ENCODE measurements at places on chromosomes 16 and 17. TPM values are rescaled to one million over a fixed set of nuclear protein-coding genes. Genes with fewer than 3 reads are reported as not detected.

Gene TP53TG3
- polyA plus RNA-seq, result 0.88 TPM

Gene TERB1
- not detected for polyA plus RNA-seq

Gene KRTAP9-8
- not detected for polyA plus RNA-seq

Gene NPIPB8
- not detected for polyA plus RNA-seq

Gene TMEM97
- polyA plus RNA-seq, result 1.8 TPM

Gene CSHL1
- polyA plus RNA-seq, result not detected

GRCh38 chr17:80124351-80124981 lies 22.5 kb downstream of the EIF4A3 start:
- no peak for DNase-seq

DNA sequence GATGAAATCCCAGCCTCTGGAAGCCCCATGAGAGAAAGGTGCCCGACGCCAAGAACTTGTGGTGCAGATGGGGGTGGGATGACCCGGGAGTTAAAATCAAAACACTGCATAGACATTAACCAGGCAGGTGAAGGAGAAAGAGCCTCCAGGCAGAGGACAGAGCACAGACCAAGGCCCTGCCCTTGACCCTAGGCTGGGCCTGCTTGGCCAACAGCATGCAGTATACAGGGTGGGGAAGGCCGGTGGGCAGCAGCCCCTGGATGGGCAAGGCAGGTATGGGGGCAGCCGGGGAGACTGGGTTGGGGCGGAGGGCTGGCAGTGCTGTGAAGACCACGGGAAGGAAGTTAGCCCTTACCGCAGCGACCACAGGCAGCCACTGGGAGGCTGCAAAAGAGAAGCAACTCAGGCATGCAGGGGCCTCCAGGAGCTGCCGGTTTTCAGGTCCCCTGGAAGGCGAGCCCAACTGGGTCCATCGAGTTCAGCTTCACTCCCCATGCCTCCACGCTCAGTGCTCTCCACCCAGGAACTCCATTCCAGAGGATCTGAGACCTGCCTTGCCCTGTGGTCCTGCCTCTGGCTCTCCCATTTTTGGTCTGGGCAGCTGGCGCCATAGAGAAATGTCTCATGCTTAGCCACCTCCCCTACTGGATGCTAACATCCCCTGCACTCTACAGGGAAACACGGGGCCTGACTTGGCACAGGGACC lies 81.2 kb downstream of the C16orf95 start:
- no peak for DNase-seq

DNA sequence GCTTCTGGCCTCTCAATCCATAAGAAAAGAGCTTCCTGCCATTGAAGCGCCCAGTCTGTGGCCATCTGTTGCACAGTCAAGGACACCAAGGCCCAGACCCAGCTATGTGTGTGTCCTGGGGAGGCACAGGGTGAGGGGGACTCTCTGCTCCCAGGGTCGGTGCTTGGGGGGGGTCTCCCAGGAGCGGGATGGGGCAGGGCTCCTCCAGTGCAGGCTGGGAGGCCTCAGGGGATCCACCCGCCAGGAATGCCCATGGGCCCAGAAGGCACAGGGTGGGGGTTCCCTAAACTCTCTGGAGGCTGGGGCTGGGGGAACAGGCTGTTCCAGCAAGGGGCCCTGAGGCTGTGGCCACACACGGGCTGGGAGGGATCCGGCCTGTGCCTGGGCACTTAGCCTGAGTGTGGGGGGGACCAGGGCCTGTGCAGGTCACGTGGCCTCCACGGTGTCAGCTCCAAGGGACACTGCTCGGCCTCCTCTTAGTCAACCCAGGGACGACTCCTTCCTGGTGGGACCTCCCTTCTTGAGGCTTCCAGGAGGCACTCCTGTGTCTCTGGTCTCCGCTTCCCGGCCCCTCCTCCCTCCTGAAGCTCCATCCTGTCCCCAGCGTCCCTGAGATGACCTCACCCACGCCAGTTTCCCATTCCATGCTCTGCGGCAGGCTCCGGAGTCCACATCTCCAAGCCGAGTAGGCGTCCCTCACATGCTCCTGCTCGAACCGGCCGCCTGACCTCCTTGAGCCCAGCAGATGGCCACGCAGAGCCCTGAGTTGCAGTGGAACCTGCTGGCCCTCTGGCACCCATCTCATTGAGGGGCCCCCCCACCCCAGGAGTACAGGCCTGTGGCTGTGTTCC lies 23.1 kb upstream of the BAHCC1 start:
- peak; percentile 86 for DNase-seq

- DNase-seq, result no peak
These were observed 70.3 kb downstream of the PMP22 start for GRCh38 chr17:15194859-15195277.

Measured in aorta (tissue), 5 donors.